ENCODE measurements at places on chromosomes 12 and 14.

DNA sequence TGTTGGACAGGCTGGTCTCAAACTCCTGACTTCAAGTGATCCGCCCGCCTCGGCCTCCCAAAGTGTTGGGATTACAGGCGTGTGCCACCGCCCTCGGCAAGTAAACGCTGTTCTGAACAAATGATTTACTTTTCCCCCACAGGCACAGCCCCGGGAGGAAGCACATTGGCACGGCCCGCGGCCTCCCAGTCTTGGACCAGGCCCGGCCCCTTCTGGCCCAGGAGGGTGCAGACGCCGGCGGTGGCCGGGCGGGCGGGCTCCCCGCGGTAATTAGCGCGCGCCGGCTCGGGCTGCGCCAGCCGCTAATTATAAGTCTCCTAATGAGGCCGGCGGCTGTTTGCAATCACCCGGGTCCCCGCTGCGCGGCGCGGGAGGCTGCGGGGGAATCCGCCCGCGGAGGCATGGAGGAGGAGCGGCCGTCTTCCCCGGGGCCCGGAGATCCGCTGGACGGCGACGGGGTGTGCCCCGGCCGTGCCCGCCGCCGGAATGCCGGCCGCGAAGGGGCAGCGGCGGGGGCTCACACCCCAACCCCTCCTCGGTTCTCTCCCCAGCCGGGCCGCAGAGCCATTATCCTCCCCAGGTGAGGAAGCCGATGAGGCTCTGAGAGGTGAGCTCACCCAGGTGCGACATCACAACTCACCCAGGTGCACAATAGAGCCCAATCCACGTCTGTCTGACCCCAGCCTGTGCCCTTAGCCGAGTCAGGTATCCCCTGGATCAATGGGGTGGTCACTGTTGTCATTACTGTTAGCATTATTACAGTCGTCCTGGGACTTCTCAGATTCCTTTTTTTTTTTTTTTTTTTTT lies 3.3 kb upstream of the POP5 start:
- DNase-seq = peak; percentile 44

GRCh38 chr12:15049461-15050153 lies 76.8 kb downstream of the PDE6H start:
- DNase-seq = no peak

GRCh38 chr14:103820382-103820781 lies 27.0 kb downstream of the PPP1R13B start:
- DNase-seq = no peak

GRCh38 chr14:88559852-88560251 lies 3.0 kb upstream of the ZC3H14 start:
- no peak for DNase-seq

- no peak for DNase-seq
Observed at GRCh38 chr14:57732463-57733285, 133.2 kb downstream of the SLC35F4 start.

- DNase-seq = no peak
Observed at GRCh38 chr14:61466249-61466904, 145.0 kb downstream of the PRKCH start.

DNA sequence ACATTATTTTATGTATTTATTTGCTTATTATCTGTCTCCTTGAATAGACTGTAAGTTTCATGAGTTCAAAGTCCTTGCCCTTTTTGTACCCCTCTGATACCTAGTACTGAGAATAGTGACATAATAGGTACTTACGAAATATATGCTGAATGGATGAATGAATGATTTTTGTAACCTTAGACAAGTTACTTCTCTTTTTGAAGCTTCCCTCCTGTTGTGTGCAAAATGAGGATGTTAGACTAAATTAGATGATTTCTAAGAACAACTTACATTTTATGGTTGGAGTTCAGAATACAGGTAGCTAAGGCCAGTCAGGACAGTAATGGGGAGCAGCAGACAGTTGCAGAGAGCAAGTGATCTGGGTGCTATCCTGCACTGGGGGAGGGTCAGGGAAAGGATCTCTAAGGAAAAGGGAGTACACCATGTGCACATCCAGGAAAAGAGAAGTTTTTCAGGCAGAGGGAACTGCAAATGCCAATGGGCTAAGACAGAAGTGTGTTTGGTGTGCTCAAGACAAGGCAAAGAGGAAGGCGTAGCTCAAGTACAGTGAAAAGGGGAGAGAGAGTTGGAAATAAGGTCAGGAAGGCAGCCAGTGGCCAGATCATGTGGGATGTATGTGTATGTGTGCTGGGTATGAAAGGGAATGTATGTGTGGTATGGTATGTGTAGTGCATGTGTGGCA lies 59.4 kb upstream of the AMIGO2 start:
- DNase-seq = no peak

GRCh38 chr12:118553856-118554504 lies 177.6 kb downstream of the SUDS3 start:
- no peak for DNase-seq

DNA sequence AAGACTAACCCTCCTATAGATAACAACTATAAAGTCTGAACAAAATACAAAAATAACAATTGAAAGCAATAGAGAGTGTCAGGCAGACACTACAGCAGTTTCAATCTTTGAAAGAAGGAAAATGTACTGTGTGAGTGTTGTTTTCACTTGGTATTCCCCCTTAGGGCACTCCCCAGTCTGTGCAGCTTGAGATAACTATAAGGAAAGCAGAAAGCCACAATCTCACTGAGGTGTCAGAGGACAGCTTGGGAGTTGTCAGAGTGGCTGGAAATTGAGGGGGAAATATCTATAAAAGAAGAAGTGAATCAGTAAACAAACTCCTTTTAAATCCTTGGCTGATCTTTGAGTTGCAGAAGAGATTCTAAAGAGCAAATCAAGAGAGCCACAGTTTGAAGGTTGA lies 364.8 kb downstream of the NELL2 start:
- no peak for DNase-seq

GRCh38 chr12:116459011-116459875 lies 99.9 kb upstream of the MAP1LC3B2 start:
- no peak for DNase-seq

GRCh38 chr14:73787486-73788316 lies 63.9 kb upstream of the PTGR2 start:
- no peak for DNase-seq
